Left lung (tissue), 14 donors: ENCODE measurements at places on chromosomes 16 and 17. TPM values are rescaled to one million over a fixed set of nuclear protein-coding genes. Genes with fewer than 3 reads are reported as not detected.

TBC1D3C gene
- polyA plus RNA-seq, result not detected

RASL10B gene
- 3.1 TPM for polyA plus RNA-seq

CRYBA1 gene
- not detected for polyA plus RNA-seq

DNA sequence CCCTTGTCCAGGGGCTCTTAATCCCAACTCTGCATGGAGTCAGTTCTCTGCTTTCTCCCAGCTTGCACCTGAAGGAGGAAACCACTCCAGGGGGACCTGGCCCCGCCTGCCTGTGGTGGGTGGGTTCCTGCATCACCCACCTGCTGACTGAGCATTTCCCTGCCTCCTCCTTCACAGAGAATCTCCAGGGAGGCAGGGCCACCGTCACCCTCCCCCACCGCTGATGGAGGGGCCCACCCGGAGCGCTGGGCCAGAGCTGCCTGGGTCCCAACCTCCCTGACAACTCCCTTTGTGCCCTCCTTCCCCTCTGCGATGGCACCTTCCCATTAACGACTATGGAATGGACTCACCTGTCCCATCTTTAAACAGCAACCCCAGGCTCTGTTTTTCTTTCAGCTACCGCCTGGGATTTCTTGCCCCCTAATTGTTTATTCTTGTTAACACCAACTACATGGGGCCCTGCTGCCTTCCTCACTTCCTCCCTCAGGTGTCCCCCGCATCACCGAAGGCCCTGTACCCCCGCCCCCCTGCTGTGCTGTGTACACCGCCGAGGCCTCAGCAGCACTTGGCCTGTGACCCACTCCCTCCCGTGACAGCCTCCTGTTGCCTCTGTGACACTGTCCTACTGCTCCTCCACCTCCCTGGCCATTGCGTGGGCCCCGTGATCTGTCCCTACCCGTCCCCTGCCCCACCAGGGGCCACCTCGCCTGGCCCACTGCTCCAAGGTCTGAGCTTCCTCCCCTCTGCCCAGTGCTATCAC, 842 bp upstream of the TEDC2 start:
- no peak for DNase-seq

GRCh38 chr16:89343501-89344457, 126.3 kb downstream of the ZNF778 start:
- DNase-seq, result no peak
